ENCODE measurements at places on chromosomes 12 and 14.

DNA sequence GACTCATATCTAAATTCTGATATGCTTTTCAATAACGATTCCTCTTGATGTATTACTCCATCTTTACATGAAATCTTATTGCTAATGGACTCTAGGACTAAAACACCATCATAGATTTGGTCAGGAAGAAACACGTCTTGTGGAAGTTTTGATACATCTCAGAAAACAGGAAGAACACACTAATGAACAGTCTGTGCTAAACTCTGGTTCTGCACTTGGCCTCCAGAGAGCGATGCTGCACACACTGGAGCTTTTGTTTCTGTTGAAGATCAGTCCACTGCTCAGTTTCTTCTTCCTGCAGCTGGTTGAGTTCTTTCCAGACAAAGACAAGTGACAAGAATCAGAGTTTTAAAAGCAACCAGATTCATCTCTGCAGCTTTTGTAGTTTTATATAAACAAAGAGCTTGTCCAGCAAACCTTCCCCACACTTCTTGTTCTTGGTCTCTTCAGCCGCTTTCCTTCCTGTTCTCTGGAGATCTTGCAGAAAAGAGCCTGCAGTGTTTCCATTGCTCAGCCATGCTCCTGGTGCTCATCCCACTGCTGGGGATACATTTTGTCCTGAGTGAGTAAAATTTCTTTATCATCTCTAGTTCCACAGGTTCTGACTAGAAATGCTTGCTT lies 229.1 kb upstream of the OR4E1 start:
- no peak for DNase-seq

- no peak for DNase-seq
Observed at GRCh38 chr12:20807192-20808080, 3.1 kb upstream of the SLCO1B3 start.

GRCh38 chr14:69819607-69820006 lies 22.6 kb upstream of the SLC10A1 start:
- DNase-seq: no peak

- no peak for DNase-seq
Observed at GRCh38 chr12:93950311-93950710, 198.1 kb upstream of the PLXNC1 start.

GRCh38 chr12:104930388-104931326 lies 27.4 kb downstream of the SLC41A2 start:
- DNase-seq: no peak

- DNase-seq: no peak
Observed at GRCh38 chr12:122159882-122160281, 14.1 kb downstream of the IL31 start.

- DNase-seq: no peak
Observed at GRCh38 chr14:31582286-31582691, 21.1 kb downstream of the NUBPL start.

GRCh38 chr14:63986789-63987533 lies 134.2 kb downstream of the SYNE2 start:
- DNase-seq: no peak

GRCh38 chr14:96212140-96212539 lies 7.5 kb downstream of the BDKRB2 start:
- DNase-seq: no peak

DNA sequence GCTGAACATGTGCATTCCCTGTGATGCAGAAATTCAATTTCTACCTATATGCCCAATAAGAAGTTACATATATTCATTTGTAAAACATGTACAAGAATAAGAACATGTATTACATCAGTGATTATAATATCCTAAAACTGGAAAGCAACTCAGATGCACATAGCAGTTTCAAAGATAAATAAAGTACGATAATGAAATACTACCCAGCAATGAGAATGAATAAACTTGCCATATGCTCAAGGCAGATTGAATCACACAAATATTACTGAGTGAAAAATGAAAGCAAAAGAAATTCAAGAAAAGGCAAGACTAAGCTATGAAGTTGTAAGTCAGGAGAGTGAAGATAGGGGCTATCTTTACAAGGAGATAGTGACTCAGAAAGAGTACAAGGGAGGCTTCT lies 345.3 kb upstream of the OR4E1 start:
- DNase-seq: no peak

DNA sequence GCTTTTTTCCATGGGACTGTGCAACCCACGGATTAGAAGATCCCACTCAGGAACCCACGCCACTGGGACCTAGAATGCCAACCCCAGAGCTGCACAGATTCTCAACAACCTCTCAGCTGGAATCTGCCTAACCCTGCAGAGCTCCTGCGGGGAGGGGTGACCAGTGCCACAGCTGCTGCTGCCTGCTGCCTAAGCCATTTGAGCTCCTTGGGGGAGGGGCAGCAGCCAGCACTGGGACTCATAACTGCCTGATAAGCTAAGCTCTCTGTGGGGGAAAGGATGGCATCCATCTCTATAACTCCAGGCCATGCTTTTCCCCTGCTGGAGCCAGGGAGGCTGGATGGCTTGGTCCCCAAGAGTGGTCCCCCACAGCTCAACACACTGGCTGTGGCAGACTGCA lies 182.8 kb downstream of the SLC5A8 start:
- no peak for DNase-seq

- no peak for DNase-seq
Observed at GRCh38 chr14:74614508-74615495, 2.8 kb upstream of the LTBP2 start.

DNA sequence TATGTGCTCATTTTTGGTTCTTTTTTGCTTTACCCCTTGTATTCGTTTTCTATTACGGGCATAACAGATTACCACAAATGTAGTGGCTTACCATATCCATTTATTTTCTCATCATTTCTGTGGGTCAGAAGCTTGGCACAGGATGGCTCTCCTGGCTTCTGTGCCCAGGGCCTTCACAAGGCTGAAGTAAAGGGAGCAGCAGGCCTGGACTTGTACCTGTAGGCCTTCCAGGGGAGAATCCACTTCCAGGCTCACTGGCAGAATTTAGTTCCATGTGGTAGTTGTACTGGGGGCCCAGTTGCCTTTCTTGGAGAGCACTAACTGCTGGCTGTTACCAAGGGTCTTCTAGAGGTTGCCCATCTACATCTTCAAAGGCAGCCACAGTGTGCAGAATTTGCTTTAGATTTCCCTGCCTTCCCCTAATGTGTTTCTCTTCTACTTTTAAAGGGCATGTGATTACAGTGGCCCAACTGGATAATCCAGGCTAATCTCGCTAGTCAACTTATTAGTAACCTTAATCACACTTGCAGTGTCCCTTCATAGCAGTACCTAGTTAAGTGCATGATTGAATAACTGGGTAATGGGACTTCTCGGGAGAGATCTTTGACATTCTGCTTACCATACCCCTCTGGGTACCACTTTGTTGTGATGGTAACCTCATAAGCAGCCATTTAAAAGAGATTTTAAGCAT lies 67.0 kb downstream of the CRADD start:
- DNase-seq: no peak

DNA sequence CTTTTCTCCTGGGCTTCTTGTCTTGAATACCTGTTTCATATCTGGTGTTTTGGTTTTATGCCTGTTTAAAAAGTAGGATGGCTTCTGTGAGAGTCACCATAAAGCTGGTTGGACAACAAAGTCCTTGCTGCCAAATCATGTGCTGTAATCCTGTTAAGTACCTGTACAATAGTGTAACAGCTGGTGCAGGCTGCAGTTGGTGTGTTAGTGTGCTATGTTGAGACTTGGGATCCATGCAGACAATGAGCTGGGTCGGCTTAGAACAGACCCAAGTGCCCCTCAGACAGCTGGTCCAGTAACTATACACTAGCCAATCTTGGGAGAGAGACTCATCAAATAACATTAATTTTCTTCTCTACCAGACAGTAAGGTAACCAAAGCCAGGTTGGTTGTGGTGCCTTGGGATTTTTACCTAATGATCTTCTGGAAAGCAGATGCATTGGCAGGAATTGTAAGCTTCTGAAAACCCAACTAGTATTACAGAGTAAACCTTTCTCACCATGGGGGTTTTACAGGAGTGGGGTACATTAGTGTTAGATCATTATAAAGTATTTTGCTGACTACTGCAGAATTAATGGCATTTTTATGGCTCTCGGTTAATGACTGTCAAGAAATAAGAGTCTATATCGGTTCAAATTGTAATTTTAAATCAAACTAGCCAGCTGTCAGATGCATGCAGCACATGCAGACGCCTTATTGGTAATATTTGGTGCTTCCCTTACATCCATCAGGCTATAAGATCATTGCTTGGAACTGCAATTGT lies 231.2 kb downstream of the PDZRN4 start:
- DNase-seq: no peak

DNA sequence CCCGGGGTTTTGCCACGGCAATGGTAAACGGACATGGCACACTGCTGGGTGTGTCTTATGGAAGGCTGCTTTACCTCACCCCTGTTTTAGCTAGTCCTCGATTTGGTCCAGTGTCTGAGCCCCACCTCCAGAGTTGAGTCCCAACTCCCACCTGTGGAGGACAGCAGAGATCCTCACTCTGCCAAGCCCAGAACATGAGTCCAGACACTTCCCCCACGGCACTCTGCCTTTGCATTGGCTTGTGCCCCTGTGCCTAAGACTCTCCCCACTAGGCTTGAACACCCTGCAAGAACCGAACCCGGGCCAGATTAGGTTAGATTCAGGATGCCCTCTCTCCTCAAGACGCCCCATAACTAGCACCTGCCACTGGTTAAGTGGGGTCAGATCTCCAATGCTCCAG lies 59.8 kb upstream of the C14orf180 start:
- DNase-seq: no peak

DNA sequence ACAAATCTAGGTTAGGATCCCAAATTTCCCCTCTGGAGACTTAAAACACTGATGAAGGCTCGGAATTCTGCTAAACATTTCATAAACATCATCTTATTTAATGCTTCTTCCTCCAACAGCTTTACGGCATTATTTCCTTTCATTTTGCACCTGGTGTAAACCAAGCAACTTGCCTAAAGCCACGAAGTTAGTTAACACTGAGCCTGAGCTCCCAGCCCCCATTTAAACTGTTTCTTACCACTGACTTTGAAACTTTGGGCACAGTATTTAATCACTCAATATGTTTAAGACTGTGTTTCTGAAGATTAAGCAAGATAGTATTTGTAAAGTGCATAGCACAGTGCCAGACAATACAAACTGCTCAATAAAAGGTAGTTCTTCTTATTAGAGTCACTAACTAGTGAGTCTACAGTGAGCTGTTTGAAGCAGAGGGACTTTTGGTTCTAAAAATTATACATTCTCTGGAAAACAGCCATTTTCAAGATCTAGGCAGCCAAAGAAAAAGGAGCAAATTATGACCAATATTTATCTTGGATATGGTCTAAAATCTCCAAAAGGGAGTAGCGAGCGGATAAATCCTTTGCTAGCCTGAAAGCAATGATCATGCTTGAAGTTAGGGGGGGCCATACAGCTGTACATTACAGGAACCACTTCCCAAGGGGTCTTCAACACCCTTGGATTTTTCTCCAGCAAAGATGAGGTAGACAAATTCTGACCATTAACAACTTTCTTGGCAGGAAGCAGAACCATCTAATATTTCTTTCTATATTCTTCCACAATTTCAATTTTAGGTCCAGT lies 4.0 kb downstream of the EGLN3 start:
- DNase-seq: no peak

DNA sequence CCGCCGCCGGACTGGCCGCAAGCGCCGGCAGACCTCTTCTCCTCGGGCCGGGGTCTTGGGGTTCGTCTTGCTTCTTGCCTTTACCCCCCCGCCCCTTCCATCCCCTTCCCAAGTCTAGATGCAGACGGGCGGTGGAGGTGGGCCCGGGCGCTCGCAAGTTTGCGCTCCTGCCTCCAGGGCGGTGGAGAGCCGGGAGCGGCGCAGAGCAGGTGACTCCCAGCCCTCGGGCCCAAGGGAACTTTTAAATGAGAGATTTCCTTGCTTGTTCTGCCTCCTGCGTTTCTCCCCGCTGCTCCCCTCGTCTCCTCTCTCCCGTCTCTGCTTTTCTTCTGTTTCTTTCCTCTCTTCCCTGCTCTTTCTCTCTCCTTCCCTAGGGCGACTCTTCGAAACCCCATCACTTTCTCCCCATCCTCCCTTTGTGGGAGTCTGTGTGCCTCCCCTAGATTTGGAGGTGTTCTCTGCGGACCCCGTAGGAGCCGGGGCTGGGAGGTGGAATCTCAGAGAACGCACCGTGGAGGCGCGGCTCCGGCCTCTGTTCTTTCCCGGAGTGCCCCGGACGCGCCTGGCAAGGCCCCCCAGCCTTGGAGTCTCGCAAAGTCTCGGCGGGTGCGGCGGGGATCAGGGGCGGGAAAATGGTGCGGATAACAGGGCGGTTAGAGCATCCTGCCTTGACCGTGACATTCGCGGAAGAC lies 114.7 kb upstream of the MYL2 start:
- no peak for DNase-seq

GRCh38 chr14:54857830-54858269 lies 44.8 kb downstream of the GCH1 start:
- DNase-seq: no peak

DNA sequence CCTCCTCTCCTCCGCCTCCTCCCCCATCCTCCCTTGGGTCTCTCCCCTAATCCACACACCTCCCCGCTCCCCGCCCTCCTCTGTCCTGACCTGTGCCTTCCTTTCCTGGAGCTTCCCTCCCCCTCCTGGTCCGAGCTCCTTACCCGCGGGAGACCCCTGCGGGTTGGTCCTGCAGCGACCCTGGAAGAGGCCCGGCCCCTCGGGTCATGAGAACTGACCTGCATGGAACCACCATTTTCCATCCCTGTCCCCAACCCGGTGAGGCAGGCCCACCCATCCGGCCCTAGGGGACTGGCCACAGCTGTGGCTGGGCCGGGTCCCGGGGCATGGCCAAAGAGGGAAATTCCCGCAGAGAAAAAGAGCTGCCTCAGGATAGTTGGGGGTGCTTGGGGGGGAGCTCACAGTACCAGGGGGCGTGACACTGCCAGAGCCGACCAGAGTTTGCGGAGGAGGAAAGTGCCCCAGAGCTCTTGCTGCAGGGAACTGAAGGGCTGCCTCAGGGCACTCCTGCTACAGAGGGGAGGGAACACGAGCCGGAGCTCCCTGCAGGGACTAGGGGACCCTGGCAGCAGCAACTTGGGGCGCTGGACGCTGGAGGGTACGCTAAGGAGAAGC lies 613 bp downstream of the ARHGEF40 start:
- DNase-seq: no peak

DNA sequence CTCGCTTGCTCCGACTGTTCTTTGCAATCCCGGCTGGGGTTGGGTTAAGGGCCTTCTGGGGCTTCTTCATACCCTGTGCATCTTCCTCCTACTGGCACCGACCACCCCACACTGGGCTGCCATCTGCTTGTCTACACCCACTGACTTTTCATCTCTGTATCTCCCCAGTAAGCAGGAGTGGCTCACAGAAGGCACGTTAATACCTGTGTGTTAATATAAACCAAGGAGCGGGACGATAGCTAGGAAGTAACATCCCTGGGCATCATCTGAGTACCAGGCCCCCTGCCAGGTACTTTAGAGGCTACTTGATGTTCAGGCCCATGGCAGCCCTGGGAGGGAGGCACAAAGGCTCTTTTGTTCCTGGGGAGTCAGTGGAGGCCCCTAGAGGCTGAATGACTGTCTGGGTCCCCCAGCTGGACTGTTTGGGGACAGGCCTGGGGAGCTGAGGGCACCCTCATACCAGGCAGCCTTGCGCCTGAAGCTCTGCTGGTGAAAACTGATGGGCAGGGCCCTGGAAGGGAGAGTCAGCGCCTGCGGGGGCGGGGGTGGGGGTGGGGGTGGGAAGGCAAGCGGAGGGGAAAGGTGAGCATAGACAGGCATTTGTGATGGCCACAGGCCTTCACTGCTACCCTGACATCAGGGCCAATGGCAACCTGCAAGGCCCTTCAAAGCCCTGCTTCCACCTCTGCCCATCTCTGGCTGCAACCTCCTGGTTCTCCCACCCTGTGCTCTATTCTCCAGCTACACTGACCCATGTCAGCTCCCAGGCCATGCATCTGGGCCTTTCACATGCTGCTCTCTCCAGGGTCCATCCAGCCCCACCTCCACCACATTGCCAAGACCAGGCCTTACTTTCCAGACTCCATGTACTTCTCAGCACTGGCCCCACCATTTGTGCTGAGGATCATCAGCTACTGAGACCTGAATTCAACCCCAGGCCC lies 34.2 kb upstream of the DEGS2 start:
- no peak for DNase-seq

Data from NCI-H2081 treated with DMSO at 0.1 percent for 48 hours (cell line).